ENCODE measurements at places on chromosomes 7 and 10.

GRCh38 chr7:122974229-122974628, 21.3 kb downstream of the TAS2R16 start:
- DNase-seq, result no peak

DNA sequence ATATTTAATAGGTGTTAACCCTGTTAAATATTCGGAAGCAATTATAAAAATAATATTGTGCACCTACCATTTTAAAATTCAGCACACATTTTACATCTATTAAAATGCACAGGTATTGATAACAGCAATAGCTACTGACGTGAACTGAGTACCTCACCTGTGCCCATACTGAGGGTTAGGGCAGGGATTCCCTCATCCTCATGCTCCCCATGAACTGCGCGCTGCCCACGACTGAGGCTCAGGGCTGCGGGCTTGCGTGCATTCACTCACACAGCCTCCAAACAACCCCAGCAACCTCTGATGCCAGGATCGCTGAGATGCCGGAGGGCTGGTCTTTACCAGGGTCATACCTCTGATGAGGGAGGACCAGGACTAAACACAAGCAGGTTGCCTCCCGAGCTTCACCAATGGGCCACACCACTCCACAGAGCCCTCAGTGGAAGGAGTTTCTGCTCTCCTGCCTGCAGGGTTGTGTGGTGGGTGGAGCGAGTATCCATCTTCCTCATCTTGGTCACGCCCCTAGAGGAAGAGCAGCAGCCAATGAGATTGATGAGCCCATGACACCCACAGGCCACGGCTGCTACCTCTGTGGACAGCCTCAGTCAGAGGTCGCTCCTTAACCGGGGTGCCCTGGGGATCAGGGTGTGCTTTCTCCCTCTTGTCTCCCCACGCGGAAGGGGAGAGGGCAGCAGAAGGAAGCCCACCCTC, 478.3 kb downstream of the TNS3 start:
- DNase-seq, result no peak

DNA sequence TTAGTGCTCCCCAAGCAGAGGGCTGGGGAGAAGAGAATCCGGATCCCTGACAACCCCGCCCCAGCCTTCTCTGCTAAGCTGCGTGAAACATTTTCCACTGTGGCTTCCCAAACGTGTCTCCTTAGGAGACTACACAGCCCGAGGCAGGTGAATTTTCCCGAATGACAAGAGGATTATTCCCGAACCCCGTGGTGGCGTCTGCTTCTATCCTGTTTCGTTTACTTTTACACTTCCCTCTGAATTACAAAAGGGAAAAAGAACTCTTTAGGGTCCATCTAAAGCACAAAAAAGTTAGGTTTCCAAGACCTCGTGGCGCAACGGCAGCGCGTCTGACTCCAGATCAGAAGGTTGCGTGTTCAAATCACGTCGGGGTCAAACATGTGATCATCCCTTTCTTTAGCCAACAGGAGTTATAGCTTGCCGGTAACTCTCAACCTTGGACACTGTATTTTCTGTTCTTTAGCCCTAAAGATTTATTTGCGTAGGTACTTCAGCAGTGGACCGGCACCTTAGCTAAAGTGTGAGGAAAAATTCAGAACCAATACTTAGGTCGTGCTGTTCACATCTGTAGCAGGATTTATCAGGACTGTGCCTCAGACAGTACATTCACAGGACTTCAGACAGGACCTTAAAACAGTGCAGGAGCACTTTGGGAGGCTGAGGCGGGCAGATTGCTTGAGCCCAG, 3.2 kb upstream of the ZNF789 start:
- DNase-seq, result no peak

DNA sequence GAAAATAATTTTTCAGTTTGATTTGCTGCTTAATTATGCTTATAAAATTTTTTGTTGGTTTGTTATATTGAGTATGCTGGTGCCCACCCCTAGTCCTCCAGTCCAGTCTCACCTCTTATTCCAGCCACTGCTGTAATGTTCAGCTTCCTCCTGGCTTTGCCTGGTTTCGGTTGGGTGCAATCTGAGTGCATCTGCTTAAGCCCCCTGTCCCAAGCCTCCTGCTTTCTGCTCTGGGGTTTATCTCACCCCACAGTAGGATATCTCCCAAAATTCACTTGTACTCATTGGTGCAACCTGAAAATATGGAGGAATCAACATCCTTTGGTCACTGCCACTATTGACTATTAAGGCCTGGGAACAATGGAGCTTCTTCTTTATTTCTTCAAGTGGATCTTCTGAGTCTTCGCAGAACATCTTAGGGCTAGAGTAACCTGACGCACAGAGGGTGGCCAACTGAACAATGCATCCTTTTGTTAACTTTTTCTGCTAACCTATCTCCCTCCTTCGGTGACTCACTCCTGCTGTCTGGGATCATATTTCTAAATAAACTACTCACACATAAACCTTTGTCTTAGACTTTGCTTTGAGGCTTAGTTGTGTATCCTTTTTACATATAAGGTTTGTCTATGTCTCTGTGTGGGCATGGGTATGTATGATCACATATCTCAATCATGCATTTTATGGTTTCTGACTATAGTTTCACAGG, 19.1 kb upstream of the SOSTDC1 start:
- DNase-seq, result no peak

- no peak for DNase-seq
Measured at GRCh38 chr7:28688651-28689050, 269.5 kb downstream of the TRIL start.

DNA sequence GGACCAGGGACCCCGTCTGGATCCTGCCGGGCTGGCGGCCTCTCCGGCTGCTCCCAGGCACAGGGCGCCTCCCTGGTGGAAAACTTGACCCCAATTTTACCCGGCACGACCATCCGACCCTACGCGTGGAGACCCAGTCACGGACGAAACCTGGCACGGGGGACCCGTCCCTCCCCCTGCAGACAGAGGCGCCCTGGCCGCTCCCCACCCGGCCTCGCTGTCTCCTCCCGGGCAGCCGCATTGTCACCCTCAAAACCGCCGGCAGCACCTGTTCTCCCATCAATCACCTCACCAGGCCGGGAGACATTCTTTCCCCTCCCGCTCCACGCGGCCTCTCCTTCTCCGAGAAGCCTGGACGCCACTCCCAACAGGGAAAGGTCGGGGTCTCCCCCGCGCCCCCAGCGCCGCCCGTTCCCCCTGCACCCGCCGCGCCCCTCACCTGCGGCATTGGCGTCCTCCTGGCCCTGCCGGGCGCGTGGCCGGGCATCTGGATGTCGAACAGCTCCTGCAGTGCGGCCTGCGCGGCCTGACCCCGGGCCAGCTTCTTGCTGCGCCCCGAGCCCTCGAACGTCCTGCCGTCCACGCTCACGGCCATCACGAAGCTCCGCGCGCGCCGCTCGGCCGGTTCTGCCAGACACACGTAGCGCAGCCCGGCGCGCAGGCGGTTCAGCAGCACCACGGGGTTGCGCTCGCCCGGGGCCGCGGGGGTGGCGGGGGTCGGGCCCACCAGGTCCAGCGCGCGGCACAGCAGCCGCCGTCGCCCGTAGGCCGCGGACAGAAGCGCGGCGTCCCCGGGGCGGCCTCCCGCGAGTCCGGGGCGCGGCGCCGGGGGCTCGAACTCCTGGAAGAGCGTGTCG, 306.6 kb downstream of the WDR37 start:
- no peak for DNase-seq

DNA sequence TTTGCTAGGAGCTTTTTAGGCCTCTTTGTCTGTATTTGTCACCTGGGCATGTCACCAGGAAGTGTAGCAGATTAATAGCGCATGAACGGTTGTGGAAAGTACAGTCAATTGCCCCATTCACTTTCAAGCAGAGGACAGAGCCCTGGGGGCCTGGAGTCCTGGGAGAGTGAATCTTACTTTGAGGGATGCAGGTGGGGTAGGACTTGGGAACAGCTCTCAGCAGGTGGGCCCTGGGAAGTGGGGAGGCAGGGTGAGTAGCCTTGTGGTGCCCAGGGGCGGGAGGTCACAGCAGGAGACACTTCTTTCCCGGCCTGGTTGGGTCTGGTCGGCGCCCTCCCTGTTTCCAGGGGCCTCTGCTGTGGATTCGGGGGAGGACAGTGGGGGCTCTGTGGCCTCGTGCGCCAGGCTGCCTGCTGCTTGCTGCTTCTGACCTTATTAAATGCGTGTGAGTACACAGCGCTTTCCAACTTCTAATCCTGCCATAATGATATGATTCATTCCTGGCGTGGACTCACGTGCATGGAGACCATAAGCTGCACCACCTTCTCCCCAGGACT, 51.6 kb upstream of the AQP1 start:
- no peak for DNase-seq

DNA sequence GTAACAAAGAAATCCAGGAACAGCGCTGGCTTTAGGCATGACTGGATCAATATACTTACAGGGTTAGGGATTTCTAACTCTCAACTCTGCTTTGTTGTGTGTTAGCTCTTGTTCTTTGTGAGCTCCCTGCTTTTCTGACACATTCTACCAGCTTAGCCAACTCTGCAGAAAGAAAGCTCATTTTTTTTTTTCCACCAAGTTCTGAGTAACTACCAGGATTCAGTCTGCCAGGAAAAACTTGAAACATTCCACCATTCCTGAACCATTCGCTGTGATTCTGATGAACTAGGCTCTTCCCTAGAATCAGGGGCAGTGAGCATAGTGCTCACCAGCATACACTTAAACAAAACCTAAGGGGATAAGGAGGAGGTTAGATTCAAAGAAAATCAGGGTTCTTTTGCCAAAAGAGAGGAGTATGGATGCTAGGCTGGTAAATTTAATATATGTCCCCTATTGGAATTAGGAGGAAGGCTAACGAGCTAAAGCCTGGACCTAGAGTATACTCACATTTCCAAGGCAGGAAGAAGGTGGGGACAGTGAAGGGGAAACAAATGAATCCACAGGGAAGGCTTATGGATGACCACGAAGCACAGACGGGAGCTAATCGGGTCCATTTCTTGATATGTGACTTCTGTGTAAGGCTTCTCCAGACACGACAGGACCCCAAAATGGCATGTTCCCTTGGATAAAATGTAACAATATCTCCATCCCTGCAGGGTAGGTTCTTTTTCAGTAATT, 183.4 kb downstream of the PRKG1 start:
- DNase-seq, result no peak

DNA sequence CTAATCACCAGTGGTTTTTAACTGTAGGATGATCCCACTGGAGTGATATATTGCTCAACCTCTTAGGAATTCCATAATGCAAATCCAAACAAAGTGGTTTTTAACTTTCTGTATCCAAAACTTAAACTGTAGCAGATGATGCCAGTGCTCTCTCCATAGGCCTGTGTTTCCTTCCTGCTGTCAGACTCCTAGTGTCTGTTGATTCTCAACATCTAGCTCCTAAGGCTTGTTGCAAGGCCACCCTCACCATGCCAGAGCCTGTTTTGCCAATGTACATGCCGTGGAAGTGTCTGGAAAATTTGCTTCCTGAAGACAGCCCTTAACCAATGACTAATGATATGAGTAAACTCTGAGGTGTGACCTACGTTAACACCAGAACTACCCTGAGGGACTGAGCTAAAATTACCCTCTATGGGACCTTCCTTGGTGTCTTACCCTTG, 39.3 kb downstream of the C1GALT1 start:
- no peak for DNase-seq

DNA sequence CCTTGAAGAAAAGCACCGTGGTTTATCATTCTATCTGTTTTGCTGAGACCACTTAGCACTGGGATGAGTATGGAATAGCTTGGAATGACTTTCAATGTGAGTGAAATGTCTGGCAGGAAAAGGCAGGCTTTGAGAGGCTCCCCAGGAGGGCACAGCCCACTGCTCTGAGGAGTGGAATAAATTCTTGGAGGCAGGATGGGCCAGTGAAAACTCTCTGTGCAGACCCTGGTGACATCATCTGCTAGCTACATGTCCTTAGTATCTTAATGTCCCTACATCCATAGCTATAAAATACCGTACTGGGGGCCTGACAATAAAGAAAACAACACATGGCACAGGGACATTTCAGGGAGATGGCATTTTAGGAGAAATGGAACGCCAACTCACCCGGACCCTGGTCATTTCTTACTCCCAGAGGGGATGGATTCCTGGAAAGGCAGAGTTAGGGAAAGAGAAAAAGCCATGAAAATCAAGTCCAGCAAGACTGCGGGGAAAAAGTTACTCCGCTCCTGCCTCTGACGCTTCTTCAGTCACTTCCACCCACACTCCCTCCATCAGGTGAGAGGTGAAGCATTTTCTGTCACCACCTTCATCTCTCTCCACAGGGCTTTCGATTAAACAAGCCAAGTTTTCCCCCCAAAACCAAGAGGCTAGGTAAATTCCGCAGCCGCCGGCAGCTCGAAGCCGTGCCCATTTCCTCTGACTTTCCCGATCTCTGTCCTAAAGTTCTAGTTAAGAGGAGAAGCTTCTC, 991 bp downstream of the ZNF239 start:
- peak; percentile 8 for DNase-seq

DNA sequence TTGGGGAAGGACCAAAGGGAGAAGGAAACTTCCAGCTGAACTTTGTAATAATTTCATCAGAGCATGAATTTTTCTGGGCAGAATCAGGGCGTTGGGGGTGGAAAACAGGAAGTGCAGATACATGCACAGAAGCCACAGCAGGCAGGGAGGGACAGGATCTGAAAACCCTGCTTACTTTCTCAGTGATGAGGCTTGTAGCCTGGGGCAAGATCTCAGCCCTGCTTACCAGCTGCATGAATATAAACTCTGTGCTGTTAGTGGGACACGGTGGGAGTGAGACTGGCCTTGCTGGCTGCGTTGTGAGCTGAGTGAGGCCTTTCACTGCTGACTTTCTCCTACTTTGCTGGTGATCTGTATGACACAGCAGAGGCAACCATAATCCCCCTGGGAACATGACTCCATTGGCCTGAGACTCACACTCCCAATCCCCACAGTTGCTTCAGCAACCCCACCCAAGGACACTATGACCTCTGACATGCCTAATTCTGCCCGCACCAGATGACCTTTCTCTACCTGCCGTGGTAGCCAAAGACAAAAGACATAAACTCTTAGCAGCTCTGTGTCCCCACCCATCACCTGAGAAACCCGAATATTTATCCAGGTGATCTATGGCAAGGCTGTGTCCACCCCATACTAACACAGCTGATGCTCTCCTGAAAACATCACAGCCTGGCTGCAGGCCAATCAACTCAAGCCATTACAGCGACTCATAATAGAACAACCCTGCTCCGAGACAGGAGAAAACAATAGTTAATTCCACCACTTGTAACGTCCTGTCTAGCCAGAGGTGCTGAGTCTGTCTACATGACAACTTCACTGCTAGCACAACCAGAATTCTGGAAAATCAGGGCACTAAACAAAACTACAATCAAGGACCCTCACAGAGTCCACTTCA, 190.7 kb upstream of the CHRM2 start:
- no peak for DNase-seq

GRCh38 chr10:32205670-32206069, 141.3 kb downstream of the EPC1 start:
- no peak for DNase-seq

GRCh38 chr7:27947586-27948278, 207.8 kb downstream of the TAX1BP1 start:
- DNase-seq, result no peak

All from CD4-positive, alpha-beta memory T cell (primary cell).